ENCODE measurements at places on chromosomes 12 and 14.

GRCh38 chr14:65864984-65865383 is 452.5 kb downstream of the FUT8 start:
- no peak for DNase-seq

DNA sequence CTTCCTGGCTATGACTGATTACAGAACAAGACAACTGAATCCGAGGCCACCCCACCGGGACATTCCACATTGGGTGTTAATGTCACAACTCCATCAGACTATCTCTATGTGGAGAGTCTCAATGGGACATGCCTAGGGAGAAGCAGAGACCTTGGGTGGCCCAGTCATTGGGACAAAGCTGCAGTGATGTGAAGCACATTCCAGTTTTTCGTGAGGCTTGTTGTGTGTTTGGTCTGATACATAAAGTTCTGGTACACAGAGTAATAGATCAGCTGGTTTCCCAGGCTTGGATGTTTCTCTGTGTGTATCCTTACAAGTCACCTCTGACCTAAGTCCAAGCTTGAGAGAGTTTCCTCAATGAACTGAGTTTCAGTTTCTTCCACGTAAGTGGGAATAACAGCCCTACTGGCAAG is 42.3 kb downstream of the CPM start:
- DNase-seq = no peak

DNA sequence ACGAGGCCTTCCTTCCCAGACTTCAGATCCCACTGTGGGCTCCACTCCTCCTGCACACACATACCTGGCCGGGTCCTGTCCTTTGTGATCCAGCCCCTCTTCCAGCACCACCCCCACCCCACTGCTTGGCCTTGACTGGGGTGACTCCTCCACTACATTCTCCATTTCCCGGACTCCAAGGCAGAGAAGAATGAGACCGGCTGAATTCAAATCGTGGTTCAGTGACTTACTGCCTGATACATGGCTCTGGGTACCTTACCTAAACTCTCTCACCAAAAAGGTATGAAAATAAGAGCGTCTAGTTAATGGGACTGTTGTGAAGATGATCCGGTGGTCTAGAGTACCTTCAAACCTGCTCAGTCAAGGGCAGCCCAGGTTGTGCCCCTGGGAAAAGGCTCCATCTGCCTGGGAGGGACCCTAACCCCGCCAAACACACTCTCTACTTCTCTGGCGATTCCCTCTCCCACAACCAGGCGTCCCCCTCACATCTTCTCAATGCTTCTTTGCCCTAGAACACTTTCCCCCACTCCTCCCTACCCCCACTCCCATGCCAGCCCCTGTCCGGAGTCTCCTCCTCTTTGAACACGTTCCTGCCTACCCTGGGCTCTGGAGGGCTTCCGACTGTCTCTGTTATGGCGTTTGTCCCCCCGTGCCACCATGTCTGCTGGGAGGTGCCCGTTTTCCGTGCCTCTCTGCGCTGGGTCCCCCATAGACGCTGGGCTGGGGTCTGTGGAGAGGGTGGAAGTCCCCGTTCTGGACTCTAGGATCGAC is 1.5 kb upstream of the ZBTB42 start:
- no peak for DNase-seq

DNA sequence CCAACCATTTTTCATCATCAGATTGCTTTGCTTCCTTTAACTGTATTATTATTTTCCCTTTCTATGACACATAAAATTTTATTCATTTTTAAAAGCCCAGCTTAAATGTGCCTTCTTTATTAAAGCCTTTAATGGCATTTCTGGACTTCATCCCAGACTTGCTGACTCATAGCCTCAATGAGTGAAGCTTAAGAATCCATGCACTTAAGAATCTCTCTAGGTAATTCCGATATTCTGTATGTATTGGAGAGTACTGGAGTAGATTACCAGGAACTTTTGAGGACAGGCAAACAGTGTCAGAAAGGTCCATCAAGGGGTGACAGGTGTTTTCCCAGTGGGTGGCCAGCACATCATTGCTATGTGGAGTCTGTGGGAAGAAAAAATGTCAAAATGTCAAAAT is 107.9 kb downstream of the PTPRQ start:
- DNase-seq = no peak

- no peak for DNase-seq
These were observed 90.4 kb downstream of the IRF2BPL start for GRCh38 chr14:76938092-76938500.

- no peak for DNase-seq
These were observed 4.0 kb upstream of the GEMIN2 start for GRCh38 chr14:39109893-39110715.

DNA sequence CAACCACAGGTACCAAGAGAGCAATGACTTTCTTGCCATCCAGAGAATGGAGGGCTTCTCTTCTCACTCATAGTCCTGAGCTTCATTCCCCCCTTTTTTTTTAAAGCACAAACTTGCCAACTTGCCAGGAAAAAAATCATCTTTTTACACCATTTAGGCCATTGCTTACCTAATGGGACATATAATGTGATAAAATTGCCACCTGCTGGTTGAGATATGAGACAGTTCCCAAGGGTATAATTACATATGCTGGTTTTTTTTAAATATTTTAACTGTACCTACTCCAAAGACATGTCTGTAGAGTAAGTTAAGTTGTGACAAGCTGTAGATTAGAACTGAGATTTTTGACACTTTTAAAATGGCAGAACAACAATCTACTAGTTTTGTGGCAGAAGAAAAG is 519.1 kb upstream of the SEL1L start:
- no peak for DNase-seq

DNA sequence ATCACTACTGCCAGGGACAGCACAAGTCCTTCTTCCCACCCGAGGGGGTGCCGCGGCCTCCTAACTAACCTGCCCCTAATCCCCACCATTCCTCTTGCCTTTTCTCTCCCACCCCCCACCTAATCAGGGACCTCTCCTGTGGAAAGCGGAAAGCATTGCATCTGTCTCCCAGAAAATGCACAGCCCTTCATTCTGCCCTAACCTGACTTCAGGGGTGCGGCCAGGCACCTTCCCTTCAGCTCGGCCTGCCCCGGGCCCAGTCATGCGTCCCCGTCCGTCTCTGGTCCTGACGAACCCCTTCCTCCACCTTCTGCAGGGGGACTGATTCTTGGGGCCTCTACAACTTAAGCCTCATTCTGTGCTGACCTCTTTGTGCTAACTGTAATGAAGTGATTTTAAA is 43.9 kb upstream of the TRAF3 start:
- no peak for DNase-seq

- DNase-seq = peak; percentile 42
These were observed at the start of gene DPY19L2 for GRCh38 chr12:63668028-63668799. Gene DPY19L2, minus strand, starts transcription at chr12:63668493. Its CDS starts 100 bp downstream, at chr12:63668393.

GRCh38 chr14:69985463-69985862 is 106.2 kb downstream of the SMOC1 start:
- no peak for DNase-seq

DNA sequence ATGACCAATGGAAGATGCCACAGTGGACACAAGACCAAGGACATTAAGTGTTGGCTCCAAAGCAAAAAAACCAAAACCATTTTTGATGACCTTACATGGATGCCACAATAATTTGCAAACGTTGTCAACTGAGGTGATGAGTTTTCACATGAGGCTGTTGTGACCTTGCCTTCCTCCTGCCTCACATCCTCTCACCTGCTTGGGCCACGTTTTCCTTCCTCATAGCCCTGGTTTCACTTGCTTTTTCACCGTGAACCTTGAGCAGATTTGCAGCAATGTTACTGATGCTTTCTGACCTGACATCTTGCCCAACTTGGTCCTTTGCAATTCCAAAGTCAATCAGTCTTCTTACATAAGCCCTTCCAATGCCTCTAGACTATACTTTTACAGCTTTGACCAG is 3.7 kb downstream of the KRT6B start:
- DNase-seq = no peak

All from stimulated activated CD8-positive, alpha-beta memory T cell treated with anti-CD3 and anti-CD28 coated beads, Interleukin-15, amount 100 ng/mL, for 24 hours (primary cell).